ENCODE measurements at places on chromosomes 3 and 15.

- no peak for DNase-seq
These were observed 640.7 kb downstream of the FHIT start for GRCh38 chr3:60610441-60611112.

GRCh38 chr3:66441129-66441528 is 59.7 kb downstream of the LRIG1 start:
- DNase-seq: no peak

GRCh38 chr15:88882785-88883184 is 12.6 kb downstream of the HAPLN3 start:
- DNase-seq: no peak

- DNase-seq: no peak
These were observed 41.8 kb downstream of the SERPINI1 start for GRCh38 chr3:167777356-167777755.

- no peak for DNase-seq
These were observed 41.9 kb upstream of the DYNC1LI1 start for GRCh38 chr3:32612547-32612946.

- no peak for DNase-seq
These were observed 533.1 kb upstream of the NAALADL2 start for GRCh38 chr3:174325834-174326700.

DNA sequence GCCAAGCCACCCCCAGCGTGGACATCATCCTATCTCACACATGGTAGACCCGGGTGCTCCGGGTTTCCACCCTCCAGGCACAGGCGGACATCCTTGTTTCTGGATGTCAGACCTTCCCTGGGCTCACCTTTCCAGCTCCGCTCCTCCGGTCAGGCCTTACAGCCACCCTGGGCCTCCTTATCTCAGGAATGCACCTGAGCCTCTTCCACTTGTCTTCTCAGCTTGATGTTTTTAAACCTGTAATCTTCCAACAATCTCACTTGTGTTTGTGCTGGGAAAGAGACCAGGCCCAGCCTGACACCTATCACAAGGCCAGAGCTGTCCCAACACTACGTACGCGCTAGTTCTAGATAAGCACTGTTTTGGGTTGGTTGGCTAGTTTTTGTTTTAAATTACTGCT is 53.9 kb downstream of the NIPA2 start:
- DNase-seq: no peak

DNA sequence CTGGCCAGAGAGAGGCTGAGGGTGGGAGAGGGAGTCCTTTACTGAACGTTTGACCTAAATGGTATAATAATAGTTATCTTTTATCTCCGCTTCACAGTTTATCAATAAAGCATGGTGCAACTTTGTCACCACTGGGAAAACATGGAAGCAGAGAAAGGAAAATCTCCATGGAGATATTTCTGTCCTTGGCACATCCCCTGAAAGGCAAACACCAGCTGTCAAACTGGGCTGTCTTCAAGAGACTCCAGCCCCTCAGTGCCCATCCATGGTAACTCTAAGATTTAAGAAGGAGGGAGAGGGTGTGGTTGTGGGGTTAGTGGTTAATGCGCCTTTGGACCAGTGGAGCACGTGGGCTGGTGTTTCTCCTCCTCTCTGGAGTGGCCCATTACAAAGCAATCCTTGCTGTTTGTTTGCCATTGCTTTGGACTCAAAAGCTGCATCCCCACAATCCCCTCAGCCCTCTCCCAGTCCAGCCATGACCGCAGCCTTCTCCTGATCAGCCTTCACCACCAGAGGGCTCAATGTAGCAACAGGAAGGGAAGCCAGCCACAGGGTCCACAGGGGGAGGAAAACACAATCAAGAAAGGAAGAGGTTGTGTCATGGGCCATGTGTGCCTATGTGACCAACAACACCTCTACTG is 38.2 kb upstream of the FAM174B start:
- no peak for DNase-seq

All from stimulated activated CD8-positive, alpha-beta memory T cell treated with anti-CD3 and anti-CD28 coated beads, Interleukin-12 subunit alpha, Interleukin-12 subunit beta, amount 100 ng/mL, for 1 hour (primary cell).